Pons (tissue), 1 donor: ENCODE measurements at places on chromosomes 6 and 20.

GRCh38 chr6:5778906-5779305, 227.8 kb downstream of the NRN1 start:
- no peak for DNase-seq

DNA sequence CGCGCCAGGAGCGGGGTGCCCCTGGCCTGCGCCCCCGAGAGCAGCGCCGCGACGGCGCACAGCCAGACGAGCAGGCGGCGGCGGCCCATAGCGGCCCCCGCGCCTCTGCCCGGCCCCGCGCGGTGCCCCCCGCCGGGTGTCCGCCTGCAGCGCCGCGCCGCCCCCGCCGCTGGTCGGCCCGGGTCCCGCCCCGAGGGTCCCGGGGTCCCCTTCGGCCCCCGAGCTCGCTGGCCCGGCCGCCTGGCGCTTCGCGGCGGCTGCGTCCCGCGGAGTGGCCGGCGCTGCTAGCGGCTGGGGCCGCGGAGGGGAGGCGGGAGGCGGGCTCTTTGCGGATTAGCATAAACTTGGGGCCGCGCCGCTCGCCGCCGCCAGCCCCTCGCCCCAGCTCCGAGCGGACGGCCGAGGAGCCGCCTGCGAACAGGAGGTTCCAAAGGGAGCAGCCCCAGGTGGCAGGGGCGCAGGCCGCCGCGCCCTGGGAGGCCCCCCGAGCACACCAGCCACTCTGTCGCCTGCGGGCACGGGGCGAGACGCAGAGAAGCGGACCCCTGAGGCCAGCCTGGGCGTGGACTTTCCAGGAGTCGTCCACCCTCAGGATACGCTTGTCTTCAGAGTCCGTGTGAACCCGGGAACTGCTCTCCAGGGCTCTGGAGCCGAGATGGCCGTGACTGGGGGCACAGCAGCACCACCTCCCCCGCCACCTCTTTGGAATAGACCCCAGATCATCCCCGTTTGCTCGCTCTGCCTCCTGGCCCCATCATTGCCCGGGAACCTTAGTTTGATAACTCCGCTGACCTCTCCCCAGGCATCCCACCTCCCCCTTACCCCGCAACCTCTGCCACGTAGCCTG, at the start of gene EMILIN3:
Gene EMILIN3 (minus strand): TSS at position 273 of the 847 bp plus-strand sequence. CDS start 184 bp downstream, at position 89.
- no peak for DNase-seq

DNA sequence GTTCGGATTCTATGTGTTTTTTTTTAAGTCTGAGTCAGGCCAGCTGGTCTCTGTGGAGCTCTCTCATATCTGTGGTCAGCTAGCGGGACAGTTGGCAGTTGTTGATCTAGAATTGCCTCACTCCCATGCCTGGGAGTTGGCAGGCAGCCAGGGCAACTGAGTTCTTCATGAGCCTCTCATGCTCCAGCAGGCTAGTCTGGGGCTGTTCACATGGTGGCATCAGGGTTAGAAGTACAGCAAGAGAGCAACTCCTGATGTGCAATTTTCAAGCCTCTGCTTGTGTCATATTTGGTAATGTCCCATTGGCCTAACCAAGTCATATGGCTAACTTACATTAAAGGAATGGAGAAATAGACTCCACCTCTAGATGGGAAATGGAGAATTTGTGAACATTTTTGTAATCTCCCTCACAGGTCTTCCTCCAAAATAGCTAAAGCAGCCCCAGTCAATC, 6.7 kb upstream of the IFT52 start:
- DNase-seq = peak; percentile 91

DNA sequence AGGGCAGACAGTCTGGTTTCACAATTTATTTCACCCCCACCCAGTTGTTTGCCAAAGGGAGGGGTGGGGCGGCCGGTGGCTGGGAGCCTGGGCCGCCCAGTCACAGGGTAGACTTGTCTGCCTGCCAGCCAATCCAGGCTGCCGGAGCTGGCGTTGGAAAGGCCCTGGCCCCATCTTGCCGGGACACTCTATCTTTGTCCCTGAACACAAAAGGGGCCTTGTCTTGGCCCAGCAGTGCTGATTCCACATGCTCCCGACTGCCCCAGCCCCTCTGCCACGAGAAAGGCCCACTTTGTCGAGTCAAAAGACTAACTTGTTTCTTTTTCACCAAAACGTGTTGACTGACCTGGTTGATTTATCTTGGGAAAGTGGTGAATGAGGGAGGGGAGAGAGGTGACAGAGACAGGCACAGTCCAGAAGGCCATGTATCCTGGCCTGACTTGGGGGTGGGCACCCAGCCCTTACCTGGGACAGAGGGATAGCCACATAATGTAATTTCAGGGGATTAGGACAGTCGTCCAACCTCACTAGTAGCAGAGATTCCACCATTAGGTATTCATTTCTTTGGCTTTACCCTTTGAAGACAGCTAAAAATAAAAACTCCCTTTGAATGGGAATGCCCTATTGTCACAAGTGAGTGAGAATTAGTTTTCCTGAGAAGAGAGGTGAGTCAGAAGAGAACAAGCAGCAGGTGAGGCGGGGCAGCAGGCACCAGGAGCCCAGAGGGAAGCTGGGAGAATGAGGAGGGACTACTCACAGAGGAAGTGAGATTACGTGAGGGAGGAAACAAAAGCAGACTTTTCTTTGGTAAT, 67.0 kb upstream of the SIRPA start:
- DNase-seq = peak; percentile 98

DNA sequence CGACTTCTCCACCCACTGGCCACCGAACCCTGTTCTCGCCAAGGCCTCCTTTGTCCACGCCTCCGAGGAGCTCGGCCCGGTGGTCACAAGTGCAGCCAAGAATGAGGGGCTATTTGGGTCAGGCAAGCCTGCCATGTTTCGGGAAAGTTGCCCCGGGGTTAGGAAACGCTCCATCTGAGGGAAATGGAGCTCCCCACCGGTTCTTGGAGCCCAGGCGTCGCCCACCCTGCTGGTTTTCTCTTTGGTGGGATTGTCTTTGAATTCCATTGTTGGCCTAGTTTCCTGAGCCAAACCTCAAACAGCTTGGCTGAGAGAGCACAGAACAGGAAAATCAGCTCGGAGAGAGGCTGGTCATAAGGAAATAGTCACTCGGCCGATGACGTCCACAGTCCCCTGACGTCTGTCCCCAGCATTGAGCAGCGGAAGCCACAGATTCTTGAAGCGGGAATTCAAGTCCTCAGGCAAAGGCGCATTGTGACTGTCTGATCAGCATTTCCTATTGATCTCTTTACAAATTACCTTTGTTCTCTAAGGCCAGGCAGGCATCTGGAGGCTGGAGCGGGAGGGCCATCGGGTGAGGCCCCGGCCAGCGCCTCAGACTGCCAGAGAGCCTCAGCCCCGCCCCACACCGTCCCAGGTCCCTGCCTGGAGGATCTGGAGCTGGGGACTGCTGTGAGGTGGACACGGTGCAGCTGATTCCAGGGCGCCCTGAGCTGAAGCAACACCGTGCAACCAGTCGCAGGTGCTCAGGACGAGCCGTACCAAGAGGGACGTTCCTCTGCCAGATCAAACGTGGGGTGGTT, 138.6 kb downstream of the DLL1 start:
- peak; percentile 76 for DNase-seq

DNA sequence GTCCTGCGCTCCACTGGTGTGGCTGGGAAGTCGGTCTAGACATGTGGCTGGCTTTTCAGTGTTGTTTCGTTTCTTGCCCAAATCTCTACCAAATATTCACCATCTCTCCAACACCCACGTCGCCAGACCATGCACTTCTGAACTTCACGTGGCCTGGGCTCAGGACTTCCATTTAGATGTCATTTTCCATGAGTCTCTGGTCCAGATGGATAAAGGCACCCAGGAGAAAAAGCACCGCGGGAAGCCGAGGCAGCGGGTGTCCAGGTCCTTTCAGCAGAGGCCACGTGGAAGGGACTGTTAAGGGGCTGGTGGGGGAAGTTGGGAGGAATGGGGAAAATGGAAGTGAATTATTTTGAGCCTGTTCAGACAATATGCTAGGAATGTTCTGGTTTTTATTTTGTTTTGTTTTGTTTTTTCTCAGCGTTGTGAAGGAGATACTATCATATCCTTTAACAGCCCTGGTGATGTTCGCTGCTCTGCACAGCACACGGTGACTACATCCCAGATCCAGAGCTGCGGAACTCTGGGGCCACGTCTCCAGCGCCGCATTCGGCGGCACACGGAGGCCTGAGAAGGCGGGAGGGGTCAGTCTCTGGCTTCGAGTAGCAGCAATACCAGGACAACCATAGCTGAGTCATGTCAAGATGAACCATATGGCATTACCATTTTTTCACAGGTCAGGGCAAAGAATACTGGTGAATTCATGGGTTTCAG, 230.3 kb downstream of the THBS2 start:
- no peak for DNase-seq

GRCh38 chr6:21522143-21522747, 71.3 kb upstream of the SOX4 start:
- DNase-seq = no peak

DNA sequence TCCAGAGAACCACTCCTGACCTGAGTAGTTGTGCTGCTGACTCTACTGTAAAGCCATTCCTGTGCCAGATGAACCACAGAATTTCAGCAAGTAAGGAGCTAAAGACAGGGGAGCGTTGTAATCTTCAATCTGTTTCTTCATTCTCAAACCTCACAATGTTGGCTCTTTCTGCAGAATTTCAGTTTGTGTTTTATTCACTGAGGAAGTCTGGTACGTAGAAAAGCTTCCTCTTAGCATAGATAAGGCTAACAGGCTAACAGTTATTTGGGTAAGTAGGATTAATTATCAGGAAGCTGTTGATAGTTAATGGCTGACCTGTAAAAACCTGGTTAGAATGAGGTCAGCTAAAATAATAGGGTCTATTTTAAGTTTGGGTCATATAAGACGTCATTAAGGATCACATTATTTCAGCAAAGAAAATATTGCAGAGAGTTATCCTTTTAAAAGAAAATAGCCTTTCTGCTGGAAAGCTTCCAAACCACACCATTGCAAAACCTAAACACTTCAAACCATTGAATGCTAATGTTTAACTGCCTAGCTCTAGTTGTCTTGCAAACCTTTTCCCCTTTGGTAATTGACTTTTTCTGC, 14.1 kb upstream of the TENT5A start:
- peak; percentile 45 for DNase-seq

- DNase-seq = no peak
Observed at GRCh38 chr6:14601490-14601889, 483.9 kb downstream of the CD83 start.

DNA sequence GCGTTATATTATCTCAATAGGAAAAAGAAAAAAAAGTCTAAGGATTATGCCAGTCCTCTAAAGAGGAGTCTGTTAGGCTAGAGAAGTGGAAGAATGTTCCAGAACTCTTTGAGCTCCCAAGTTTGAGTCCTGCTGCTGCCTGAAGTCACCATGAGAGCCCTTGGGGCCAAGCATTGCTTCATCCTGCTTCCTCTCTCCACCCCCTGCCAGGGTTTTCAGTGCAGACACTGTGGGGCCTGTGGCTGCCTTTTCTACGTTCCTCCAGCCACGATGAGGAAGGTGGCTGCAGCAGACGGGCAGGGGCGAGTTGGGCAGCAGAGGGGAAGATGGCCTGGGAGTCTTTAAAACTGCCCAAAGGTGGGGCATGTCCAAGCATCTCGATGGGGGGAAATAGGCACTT, 214.4 kb upstream of the KCNG1 start:
- DNase-seq = peak; percentile 47

DNA sequence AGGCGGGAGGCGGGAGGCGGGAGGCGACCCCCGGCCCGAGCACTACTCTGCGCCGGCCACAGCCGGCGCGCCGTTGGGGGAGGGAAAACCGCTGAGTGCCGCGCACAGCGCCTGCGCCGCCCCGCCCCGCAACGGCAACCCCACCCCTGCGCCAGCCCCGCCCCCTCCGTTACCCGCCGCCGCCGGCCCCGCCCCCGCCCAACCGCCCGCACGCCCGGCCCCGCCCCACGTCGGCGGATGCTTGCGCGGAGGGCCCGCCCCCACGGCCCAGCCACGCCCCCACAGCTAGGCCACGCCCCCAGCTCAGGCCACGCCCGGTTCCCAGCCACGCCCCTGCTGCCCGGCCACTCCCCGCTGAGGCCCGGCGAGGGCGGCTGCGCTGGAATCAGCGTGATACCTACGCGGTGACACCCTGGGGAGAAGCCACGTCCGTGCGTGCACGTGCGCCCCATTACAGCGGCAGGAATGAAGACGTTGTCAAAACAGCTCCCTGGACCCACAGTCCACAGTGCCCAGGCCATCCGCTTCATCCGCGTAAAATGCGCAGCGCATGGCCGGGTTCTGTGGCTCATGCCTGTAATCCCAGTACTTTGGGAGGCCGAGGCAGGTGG, at the start of gene TCFL5:
Gene TCFL5 (minus strand): TSS at position 97 of the 611 bp plus-strand sequence. CDS start 152 bp downstream, outside the sequence.
- peak; percentile 67 for DNase-seq

GRCh38 chr6:157188213-157188612, 135.1 kb downstream of the TMEM242 start:
- no peak for DNase-seq

DNA sequence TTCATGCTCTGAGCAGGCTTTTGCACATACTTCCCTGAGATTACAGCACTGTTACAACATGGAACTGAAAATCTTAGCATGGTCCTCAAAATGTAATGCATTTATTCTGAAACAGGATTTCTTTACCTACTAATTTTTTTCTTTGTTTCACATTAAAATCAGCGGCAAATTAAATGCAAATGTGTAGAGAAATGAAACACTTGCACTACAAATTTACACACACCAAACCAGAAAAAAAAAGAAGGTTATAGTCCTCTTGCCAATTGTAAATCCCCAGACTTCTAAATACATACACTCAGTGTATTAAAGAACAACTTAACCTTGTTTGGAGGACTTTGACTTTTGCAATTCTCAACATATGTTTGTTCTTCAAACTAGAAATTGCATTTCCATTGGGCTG, 210.9 kb upstream of the TBX18 start:
- no peak for DNase-seq

DNA sequence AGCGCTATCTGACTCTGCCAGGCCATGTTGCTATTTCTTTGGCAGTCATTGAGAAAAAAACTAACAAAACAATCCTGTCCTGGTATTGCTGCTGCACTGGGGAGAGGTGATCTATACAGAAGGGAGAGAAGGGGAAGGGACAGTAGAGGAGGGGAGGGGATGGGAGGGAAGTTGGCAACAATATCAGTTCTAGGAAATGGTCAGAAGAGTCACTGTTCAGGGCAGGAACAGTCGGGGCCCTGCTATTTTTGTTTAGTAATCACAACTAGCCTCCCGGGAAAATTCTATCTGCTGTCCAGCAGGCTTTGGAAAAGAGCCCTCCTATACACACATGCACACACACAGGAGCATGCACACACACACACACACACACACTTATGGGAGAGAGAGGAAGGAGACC, 142.3 kb upstream of the CARMIL1 start:
- peak; percentile 2 for DNase-seq

- DNase-seq = no peak
Observed at GRCh38 chr6:84771756-84772356, 7.5 kb upstream of the TBX18 start.

GRCh38 chr20:55252521-55252920, 752.8 kb downstream of the CBLN4 start:
- DNase-seq = peak; percentile 4

- no peak for DNase-seq
Observed at GRCh38 chr20:24703284-24703610, 233.8 kb downstream of the SYNDIG1 start.

DNA sequence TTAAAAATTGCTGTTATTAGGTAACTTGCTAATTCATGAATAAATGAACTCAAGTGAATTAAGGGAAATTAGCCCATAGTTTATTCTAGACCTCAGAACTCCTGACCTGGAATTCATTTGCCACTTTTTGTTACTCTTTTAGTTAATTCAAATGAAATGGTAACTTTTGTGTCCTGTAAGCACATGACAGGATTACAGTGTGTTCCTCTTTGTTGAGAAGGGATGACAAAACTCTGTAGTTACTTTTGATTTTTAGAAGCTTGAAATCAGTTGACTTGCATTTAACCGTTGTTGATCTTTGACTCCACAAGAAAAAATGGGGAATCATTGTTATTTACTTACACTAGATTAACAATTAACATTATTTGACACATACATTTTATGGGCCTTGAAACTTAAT, 6.2 kb downstream of the SLC9A8 start:
- DNase-seq = no peak

GRCh38 chr20:63854766-63855362, 6.4 kb upstream of the ABHD16B start:
- DNase-seq = no peak
